Naive B cell (primary cell): ENCODE measurements at places on chromosomes 5 and 9. TPM values are rescaled to one million over a fixed set of nuclear protein-coding genes. Genes with fewer than 3 reads are reported as not detected.
A peak's percentile ranks its signal among the peaks of the same experiment; 100 is the strongest.

- no peak for DNase-seq
Observed at GRCh38 chr5:196350-196749, 5.1 kb downstream of the LRRC14B start.

GRCh38 chr5:160799184-160799583, 52.8 kb downstream of the ATP10B start:
- no peak for DNase-seq

DNA sequence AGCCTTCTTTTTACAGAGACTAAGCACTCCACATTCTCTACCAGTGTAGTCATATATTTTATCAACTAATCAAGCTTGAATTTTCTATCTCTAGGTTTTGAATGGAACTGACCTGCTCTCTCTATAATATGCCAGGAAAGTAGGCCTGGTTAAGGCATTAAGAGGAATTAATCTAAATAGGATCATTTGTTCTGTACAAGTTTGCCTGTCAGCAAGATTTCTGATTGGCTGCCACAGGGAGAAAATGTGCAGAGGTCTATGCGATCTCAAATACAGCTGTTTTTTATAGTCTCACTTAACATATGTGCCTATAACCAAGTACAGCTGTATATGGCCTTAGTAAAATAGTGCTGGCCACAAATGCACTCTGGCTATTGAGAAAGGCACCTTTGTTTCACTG, 418.8 kb downstream of the KDM4C start:
- no peak for DNase-seq

DNA sequence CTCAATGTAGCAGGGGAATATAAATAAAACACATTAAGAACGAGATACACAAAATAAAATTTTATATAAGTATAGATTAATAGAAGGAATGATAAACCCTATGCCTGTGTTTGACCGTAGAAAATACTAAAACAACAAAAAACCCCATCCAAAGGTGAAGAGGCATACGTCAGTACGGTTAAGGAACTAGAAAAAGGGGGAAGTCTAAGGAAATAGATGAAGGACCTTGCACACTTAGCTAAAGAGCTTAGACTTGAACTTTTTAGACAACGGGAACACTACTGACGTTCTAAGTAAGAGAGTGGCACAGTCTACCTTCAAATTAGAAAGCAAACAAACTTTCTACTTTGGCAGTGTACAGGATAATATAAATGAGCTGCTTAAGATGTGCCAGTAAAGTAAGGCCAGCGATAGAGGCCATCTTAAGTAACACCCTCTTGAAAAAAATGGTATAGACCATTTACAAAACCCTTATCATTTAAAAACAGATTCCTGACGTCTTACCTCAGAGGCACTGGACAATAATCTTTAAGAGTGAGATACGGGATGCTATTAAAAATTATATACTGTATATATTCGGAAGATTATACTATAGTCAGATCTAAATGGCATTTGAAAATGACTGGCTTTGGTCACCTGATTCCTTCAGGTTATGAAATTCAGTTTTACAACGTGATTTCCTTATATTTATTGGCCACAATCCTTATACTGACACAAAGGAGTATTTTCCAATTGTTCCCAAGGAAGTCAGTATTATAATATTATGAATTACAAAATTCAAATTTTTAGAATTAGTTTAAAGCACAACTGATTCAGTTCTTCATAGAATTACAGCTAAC, 8.5 kb downstream of the PANK3 start:
- no peak for DNase-seq

GRCh38 chr9:20284601-20285289, 337.6 kb downstream of the MLLT3 start:
- no peak for DNase-seq

DNA sequence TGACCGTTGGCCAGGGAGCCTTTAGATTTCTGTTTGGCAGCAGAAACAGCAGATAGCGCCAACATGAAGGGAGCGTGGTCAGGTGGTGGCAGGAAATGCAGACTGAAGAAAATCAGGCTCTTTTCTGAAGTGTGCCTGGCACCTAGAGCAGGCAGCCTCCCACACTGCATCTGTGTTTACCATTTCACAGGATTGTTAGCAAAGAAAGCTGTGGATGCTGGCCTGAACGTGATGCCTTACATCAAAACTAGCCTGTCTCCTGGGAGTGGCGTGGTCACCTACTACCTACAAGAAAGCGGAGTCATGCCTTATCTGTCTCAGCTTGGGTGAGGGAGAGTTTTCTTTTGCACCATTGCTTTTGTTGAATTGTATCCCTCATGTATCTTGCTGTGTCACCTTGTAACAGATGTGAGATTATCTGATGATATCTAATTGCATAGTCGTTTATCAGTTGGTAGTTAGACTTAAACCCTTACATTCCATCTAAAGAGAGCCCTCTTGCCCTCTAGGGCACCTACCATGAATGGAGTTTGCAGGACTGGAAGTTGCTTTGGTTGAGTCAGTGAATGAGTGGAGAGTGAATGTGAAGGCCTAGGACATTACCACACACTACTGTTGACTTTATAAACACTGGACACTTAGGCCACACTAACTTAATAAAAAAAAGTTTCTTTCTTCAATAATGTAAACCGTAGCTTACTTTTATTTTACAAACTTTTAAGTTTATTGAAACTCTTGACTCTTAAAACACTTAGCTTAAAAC, 42.8 kb downstream of the ACO1 start:
- no peak for DNase-seq

CNTLN gene
- polyA plus RNA-seq, result not detected

- no peak for DNase-seq
Observed at GRCh38 chr5:163193886-163194285, 243.5 kb upstream of the CCNG1 start.

PCSK5 gene
- polyA plus RNA-seq, result not detected

WNT8A gene
- not detected for polyA plus RNA-seq

ROR2 gene
- polyA plus RNA-seq, result 0.05 TPM

DNA sequence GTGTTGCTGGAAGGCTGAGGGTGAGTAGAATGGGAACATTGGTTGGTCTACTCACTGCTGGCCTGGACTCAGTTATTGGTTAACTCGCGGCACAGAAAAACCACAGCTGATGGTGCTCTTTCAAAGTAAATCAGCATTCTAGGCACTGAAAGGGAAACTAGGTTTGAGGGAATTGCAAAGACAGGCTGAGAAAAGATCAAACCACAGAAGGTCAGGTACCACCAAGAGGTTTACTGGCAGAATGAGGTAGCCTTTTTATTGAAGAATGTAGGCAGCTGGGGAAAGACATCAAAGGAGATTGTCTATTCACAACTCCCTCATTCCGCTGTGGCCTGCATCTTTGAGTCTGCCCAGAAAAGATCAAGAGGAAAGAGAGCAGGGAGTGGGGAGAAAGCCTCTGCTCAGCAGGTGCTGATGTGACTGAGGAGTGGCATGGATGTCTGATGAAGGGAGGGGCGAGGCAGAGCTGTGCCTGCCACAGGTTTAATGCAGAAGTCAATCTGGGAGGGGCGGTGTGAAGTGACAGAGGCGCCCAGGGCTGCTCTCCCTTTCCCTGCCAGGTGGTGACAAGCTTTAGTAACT, 255.5 kb downstream of the MAN2A1 start:
- no peak for DNase-seq

GRCh38 chr9:23682891-23683431, 143.1 kb downstream of the ELAVL2 start:
- no peak for DNase-seq

DNA sequence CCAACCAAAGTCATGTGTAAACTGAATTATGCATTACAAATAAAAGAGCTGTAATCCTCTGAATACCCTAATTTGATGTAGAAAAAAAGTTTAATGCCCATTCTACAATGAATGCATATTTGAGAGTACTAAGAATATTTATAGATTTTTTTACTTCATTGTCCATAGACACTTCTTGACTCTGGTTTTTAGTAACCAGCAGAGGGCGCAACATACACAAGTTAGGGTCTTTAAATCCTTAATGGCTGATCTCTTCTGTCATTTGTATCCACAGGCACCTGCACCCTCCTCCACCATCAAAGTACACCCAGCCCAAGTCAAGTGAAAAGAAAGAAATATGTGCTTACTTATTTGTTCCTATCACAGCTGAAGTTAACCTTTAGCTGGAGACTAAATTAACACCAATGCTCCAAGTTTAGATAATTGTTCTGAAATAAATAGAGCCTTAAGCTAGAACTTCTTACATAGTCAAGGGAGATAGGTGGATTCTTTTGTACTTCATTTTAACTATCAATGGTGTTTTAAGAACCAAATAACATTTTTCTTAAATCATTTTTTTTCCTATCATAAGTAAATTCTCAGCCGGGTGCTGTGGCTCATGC, 524.2 kb upstream of the DAB2 start:
- peak; percentile 65 for DNase-seq

DNA sequence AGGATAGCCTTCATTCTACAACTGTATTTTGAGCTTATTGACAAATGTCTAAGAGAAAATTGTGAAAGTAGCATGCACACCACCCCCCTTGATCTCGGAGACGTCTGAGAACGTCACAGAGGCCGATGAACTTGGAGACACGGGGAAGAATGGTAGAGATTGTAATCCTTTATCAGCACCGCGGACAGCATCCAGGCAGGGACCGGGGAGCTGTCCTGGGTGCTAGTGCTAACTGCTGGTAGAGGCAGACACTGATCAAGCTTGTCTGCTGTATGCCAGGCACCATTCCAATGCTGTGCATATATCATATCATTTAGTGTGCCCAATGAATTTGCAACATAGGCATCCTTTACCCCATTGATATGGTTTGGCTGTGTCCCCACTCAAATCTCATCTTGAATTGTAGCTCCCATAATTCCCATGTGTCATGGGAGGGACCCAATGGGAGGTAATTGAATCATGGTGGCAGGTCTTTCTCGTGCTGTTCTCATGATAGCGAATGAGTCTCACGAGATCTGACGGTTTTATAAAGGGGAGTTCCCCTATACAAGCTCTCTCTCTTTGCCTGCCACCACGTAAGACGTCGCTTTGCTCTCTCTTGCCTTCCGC, 98.8 kb downstream of the LHX2 start:
- no peak for DNase-seq

KCNV2 gene
- polyA plus RNA-seq, result not detected

GRCh38 chr9:36126016-36126730, 10.4 kb upstream of the GLIPR2 start:
- DNase-seq, result no peak

DNA sequence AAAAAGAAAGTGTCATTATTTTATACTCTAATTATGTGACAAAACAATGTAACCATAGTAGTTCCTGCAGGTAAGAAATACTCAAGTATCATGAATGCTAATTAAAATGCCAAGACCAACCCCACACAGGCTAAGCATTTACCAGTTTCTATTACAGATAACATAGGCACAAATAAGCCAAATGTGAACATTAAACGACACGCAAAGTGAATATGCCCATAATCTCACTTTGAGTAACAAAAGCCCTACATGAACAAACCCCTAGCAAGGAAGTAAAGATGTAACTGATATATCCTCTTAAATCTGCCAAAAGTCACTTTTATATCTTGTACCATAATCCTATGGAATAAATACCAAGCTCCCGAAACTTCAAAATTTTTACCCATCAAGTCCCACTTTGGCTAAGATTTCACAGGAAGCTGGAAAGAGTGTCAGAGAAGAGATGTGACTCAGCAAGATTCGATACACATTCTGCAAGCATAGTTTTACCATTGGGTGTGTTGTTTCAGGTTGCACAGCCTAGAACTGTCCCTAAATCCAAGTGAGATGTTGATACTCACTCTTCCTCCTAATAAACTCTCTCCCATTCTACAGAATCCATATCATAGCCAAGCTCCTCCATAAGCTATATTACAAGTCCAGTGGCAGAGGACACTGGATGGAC, 28.8 kb downstream of the TRPM6 start:
- no peak for DNase-seq

SH3PXD2B gene
- polyA plus RNA-seq, result not detected

- DNase-seq, result no peak
Observed at GRCh38 chr9:87431837-87432236, 65.8 kb upstream of the DAPK1 start.

DNA sequence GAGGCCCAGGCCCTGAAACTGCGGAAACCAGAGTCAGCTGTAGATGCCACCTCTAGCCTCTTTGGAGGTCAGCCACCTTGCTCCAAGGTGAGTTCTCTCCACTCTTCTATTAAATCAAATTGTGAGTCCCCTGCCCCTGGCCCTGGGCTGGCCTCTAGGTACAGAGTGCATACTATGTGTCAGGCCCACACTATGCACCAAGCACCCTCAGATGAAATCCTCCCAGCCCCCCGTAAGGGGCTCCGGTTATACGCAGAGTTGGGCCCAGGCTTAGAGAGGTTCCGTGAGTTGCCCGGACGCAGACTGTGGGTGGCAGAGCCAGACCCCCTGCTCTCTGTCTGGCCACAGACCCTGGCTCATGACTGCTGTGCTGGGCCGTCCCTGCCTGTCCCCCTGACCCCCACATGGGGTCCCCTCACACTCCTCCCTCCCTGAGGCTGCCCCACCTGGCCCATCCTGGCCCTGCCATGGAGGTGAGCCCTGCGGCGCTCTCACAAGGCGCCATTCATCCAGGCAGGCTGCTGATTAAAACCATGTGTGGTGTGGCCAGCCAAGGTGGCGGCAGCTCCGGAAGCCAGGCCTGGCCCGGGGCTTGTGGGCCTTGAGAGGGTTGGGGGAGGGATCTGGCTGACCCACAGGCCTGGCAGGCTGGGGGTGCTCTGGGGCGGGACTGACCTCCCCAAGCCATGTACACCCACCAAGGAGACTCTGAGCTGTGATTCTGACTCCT, 65.5 kb upstream of the SYNPO start:
- no peak for DNase-seq

TMEM215 gene
- polyA plus RNA-seq, result not detected

GRCh38 chr5:150750469-150750868, 8.3 kb downstream of the DCTN4 start:
- no peak for DNase-seq

GRCh38 chr5:122870219-122870856, 24.9 kb downstream of the SNX24 start:
- DNase-seq, result no peak

- no peak for DNase-seq
Observed at GRCh38 chr9:113687680-113688371, 188.3 kb upstream of the ZNF618 start.
